ENCODE measurements at places on chromosomes 7 and 10. TPM values are rescaled to one million over a fixed set of nuclear protein-coding genes. Genes with fewer than 3 reads are reported as not detected.

- DNase-seq, result no peak
Measured at GRCh38 chr10:113199459-113199858, 249.4 kb downstream of the TCF7L2 start.

DNA sequence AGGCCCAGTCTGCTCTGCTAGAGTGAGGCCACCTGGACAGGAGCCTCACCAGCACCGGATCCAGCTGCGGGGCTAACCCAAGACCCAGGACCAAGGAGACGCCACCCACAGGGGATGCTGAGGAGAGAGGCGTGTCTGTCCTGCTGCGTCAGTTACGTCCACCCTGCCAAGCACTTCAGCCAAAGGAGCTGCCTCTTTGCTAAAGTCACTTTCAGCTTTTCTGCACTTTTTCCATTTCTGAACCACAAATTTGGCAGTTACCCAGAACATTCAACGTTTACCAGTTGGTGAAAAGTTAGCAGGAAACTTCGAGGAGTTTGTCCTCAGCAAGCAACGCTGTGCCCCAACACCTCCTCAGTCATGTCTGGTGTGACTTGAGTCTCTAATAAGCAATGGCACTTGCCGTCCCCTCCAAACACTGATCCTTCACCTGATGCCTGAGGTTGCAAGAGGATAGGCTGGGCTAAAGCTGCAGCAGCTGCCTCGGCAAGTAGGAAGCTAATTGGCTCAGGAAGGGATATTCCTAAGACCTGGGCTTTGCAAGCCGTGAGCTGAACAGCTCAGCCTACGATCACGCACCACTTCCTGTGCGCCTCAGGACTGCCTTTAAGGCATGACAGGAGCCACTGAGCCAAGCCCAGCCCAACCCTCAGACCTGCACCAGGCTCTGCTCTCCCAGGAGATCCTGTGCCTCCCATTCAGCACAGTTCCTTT is 40.1 kb downstream of the KCNH2 start:
- no peak for DNase-seq

Gene LAMB1
- polyA plus RNA-seq, result 50.0 TPM

DNA sequence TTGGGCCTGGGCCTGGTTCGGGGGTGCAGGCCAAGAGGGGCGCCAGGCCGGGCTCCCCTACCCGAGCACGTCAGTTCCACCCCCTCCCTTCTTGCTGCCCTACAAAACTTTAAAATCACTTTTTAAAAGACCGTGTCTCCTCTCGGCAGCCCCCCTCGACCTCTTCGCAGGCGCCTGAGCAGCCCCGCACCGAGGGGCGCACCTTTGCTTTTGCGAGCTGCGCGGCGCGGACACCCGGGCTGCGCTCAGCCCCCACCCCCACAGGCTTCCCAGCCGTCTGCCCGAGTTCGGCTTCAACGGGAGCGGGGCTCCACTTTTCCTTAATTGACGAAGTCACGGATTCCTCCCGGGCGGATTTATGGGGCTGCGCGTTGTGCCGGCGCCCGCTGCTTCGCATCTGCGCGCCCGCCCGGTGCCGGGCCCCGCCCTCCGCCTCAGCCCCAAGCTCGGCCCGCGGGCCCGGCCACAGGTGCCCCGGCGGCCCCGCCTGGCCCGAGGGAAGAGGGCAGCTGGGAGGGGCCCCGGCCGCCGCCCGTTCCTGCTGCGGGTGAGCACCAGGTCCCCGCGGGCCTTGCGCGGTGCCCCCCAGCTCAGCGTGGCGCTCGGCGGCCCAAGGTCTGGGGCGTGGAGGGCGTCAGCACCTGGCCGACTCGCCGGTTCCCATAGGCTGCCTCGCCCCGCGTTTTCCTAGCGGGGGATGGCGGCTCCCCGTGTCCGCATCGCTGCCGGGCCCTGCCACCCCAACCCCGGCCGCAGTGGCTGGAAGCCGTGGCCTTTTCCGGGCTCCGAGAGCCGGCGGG is 10.8 kb upstream of the MNX1 start:
- DNase-seq, result no peak

DNA sequence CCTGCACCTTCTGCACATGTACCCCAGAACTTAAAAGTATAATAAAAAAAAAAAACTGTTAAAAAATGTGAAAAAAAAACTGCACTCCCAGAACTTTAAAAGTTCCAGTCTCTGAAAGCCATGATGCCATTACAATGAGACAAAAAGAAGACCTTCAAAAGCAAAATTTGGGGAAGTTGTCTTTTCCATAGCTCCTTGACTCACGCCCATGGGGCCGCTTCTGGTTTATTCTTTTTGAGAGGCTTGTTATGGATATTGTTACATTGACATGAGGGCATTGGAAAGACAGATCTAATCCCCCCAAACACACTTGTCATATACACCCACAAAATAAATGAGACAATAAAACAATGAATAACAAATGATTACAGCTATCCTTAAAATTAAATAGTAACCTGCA is 798 bp downstream of the BLNK start:
- no peak for DNase-seq

DNA sequence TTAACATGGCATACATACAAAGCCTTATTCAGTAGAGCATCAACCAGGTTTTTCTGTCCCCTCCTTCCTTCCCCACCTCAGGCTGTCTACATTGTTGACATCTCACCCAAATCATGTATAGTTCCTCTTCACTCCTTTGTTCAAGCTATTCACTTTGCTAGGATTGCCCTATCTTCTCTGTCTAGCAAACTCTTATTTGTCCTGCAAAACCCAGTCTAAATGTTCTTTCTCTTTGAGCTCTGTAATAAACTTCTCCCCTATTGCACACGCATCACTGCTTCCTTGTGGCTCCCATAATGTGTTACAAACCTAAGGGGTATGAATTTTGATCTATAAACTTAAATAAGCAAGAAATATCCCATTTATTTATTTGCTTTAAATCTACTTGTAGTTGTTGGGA is 36.8 kb downstream of the MYPN start:
- DNase-seq, result no peak

GRCh38 chr10:126966938-126967337 is 61.7 kb downstream of the DOCK1 start:
- DNase-seq, result no peak

Gene CACNB2
- polyA plus RNA-seq, result 0.37 TPM

DNA sequence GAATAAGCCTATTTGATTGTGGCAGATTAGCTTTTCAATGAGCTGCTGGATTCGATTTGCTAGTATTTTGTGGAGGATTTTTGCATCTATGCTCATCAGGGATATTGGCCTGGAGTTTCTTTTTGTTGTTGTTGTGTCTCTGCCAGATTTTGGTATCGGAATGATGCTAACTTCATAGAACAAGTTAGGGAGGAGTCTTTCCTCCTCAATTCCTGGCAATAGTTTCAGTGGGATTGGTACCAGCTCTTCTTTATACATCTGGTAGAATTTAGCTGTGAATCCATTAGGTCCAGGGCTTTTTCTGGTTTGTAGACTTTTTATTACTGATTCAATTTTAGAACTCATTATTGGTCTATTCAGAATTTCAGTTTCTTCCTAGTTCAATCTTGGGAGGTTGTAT is 43.4 kb upstream of the KLF14 start:
- DNase-seq, result no peak

GRCh38 chr7:129067943-129068548 is 13.1 kb upstream of the TNPO3 start:
- DNase-seq, result no peak

- DNase-seq, result no peak
Measured at GRCh38 chr10:33117230-33117629, 159.2 kb upstream of the ITGB1 start.
